ENCODE measurements at places on chromosomes 1 and 21.

GRCh38 chr1:54091666-54092065 is 38.3 kb downstream of the TCEANC2 start:
- DNase-seq = no peak

DNA sequence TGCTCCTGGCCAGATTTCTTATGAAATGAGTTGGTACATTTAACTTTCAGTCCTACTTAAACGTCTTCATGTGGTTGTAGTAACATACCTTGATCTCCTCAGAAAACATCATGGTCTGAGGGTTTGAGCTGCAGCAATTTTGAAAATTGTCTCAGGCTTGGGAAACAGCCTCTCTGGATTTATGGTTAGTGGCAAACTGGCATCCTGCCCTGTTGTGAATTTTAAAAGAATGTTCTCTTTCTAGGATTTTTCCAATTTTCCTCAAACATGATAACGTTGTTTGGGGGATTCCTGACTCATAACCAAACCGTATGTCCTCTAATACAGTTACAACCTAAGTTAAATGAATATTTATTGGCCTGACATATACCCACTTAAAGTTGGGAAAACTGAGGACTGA is 624.4 kb downstream of the LMO4 start:
- DNase-seq = no peak

GRCh38 chr1:238107322-238107721 is 216.6 kb upstream of the ZP4 start:
- no peak for DNase-seq

DNA sequence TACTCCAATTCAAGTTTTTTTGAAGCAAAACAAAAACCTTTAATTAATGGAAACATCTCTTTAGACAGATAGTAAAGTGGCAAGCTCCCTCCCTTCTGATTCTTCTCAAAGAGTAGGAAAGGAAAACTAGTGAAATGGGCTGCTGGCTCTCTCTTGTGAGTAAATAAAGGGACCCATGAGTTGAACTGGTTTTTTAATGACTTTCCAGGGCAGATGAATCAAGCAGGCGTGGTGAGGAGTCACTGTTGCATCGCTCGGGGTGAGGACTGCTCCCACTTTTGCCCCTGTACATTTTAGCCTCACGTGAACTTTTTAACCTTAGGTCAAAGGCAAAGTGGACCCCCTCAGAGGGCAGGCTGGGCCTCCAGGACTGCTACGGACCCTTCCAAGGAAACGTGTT is 64.8 kb downstream of the ABCA4 start:
- DNase-seq = no peak

DNA sequence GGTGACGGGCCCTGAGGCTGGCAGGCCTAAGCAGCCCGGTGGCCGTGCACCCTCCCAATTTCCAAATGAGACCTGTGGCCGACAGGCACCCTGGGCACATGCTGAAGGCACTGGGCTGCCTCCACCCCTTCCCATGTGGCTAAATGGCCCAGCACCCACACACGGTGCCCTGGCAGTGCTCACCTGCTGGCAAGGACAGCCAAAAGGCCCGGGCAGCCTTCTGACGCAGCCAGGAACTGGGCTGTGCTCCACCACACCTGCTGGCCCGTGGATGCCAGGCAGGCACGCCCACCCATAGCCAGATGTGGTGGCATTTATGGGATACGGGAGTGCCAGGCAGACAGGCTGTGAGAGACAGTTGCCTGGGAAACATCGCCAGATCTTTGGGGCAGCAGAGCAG is 4.0 kb upstream of the FAAP20 start:
- DNase-seq = no peak

DNA sequence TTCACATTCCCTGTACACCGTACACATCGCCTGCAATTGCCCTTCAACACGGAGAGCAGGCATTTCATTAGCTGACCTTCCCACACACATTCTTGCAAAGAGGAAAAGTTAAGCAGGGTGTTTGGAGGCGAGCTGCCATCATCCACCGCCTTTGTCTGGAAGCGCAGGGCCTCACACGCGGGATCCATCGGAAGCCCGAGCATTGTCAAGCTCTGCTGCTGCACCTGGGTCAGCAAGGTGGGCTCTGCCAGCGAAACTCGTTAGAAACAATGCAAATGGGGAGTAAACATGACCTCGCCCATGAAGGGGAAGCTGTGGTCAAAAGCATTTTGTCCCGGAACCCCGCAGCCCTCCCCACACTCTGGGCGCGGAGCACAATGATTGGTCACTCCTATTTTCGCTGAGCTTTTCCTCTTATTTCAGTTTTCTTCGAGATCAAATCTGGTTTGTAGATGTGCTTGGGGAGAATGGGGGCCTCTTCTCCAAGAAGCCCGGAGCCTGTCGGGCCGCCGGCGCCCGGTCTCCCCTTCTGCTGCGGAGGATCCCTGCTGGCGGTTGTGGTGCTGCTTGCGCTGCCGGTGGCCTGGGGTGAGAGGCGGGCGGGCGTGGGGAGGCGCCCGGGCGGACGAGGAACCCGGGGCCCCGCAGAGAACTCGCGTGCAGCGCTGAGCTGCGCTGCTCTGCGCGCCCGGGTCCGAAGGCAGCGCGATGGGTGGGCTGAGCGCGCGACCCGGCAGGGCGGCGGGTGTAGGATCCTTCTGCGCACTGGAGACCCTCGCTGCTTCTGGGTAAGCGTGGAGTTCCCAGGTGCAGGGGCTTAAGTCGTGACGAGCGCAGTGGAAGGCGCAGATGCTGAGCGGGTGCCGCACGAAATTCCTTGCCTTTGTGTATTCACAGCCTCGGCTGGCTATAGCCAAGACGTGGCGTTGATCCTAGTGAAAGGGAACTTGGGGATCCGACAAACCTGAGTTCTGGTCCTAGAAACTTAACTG is at the start of gene CR1:
Gene CR1 (plus strand): TSS at position 357 of the 992 bp plus-strand sequence. CDS start 111 bp downstream, at position 468.
- DNase-seq = peak; percentile 52

- no peak for DNase-seq
Measured at GRCh38 chr1:223662943-223663342, 2.6 kb downstream of the CAPN8 start.

- DNase-seq = no peak
Measured at GRCh38 chr1:225813214-225813964, 3.5 kb downstream of the EPHX1 start.

DNA sequence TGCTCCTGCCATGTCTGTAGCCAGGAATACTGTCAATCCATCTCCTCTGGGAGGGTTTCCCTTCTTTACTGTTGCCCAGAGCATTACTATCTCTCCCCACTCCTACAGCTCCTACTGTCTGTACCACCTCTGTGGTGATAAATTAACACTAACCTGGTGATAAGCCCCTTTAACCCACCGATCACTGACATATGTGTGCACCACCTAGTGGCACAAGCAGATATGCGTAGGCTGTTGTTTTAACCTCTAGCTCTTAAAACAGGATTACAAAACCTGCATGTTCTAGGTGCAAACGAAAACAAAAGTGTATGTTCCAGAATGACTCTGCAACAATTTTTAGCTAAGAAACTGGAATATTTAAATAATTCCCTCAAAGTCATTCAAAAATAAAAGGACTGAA is 93.9 kb upstream of the BEND5 start:
- no peak for DNase-seq

- no peak for DNase-seq
Measured at GRCh38 chr1:213051881-213052202, 801 bp downstream of the RPS6KC1 start.

DNA sequence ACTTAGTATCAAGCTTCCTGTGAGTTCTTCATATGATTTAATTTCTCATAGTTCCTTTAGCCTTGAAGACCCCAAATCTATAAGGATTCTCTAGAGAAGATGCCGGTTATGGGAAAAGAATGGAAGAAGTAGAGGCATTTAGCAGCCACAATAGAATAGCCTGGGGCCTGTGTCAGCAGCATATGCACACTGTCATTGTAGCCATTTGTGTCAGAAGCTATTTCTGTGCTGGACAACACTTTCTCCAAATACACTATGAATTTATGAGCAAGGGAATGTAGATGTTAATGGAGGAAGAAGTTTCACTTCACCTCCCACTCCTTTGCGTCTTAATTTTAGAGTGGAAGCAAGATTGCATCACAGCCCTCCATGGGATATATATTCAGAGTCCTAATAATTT is 17.4 kb downstream of the JAM2 start:
- no peak for DNase-seq

DNA sequence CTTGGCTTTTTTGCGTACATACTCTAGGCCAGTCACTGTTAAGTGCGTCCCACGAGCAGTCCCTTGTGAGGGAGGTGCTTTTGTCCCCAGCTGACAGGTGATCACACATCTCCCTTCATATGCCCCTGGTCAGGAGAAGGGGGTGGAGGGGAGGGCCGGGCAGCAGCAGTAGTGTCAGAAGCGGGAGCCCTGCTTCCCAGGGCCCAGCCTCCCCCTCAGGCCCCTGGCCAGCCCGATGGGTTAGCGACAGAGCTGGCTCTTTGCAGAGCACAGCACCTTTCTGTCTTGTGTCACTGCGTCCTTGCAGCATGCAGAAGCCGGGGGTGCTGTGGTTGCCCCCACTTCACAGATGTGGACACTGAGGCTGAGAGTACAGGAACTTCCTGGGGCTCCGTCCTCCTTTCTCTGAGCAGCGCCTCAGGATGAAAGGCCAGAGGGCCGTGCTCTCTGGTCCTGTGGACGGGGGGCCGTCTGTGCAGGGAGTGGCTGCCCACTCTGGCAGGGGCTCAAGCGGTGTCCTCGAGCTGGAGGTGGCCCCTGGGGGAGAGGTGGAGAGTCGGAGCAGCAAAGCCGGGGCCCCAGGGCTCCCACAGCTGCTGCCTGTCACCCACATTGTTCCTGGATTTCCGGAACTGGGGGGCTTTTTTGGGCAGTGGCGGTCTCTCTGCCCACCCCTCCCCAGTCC is 5.9 kb downstream of the TMEM201 start:
- no peak for DNase-seq

DNA sequence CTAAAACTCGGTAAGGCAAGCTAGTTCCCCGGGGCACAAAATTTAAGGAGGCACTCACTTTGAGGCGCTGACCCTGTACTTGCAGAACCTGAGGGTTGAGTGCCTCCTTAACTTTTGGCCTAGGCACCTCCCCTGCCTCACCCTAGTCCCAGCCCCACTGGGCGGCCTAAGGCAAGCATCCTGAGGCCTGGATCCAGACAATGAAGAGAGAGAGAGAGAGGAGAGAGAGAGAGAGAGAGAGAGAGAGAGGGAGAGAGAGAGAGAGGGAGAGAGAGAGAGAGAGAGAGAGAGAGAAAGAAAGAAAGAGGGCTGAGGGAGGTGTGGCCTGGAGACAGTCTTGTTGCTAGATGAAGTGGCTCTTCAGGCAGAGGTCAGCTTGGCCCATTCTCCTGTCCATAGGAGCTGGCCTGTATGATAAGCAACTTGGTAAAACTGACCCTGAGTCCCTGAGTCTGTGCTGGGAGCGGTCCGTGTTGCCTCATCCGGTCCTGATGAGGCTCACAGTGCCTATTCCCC is 7.4 kb upstream of the LRRN2 start:
- DNase-seq = no peak

DNA sequence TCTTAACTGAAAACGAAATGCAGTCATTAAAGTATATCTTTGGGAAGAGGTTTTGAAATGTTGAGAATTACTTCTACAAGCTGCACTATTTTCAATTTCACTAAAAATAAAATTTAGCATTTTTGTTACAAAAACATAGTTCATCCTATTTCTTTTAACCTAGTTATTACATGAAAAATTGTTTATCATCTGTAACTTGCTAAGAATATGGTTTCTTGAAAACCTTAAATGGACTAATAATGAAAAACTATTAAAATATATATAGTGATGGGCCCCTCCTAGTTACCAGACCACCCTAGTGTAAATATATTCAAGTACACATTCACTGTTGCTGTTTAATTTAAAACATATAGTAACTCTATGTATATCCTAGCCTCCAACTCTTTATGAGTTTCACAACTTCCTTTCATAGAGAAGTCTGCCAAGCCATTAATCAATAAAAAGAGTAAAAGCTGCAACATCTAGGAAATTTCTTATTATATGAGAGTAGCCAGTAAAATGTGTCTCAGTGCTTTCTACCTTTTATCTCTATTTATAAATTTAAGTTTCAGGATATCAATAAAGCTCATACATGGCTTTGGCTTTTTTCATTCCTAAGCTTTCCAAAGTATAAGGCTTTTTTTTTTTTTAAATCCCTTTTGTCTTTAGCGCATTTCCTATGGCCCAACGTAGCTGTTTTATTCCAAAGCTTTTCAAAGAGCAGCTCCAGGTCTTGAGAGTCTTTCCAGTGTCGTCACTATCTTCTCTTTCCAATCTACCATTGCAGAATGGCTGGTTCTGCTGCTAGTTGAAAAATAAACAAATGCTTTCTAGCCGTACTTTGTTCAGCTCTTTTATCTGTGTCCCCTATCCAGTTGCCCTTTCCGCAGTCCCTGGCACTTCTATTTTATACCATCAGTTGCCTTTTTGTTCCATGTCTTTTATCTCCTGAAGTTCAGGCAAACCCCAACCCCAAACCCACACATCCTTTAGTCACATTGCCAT is 6.5 kb downstream of the IRF2BP2 start:
- DNase-seq = no peak

GRCh38 chr1:30668024-30668423 is 55.4 kb downstream of the MATN1 start:
- DNase-seq = no peak

DNA sequence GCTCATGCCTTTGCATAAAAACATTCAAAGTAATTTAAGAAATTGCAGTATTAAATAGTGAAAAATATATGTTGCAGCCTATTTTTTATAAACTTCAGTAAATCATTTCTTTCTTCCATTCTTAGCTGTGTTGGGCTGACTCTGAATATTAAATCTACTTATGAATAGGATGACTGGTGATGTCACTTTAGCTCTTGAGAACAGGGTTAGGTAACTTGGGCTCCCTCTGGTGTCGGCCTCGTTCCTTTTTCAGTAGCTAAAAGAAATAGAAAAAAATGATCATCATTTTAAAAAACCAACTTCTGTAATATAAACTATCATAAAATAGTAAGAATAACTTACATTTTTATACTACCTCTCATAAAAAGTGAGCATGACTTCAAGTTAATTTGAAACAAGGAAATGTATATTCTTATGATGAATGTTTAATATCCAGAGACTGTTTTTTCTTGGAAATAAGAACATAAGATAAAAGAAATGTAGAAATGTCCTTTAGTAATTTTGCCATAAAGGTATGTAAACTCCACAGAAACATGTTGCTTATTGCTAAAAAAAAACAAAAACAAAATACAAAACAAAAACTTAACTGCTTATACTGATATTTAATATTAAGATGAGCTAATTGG is 26.8 kb upstream of the NCAM2 start:
- DNase-seq = no peak

- DNase-seq = no peak
Measured at GRCh38 chr1:23868557-23869016, 497 bp upstream of the FUCA1 start.

- no peak for DNase-seq
Measured at GRCh38 chr1:84802567-84803232, 90.3 kb downstream of the LPAR3 start.

GRCh38 chr1:212125654-212126053 is 90.1 kb downstream of the DTL start:
- no peak for DNase-seq

GRCh38 chr1:163046071-163046470 is 23.1 kb upstream of the RGS4 start:
- no peak for DNase-seq

DNA sequence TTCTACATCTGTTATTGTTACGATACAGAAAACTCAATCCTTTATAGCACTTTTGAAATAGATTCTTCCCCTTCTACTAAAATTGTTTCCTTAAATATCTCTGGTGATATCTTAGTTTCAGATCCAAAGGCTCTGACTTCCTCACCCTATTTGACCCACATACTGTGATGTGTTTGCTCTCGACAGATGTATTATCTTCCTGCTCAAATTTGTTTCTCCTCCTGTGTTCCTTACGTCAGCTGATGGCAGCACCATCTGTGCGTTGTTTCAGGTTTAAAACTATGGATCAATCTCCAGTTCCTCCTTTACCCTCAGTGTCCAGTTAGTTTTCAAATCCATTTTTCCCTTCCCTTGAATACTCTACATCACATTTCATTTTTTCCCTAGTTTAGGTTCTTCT is 274.4 kb downstream of the RYR2 start:
- DNase-seq = no peak

Measured in CD4-positive, alpha-beta T cell treated with Interleukin-15 for 1 hour (primary cell).